ENCODE measurements at places on chromosomes 3 and 15. TPM values are rescaled to one million over a fixed set of nuclear protein-coding genes. Genes with fewer than 3 reads are reported as not detected.

- no peak overlapping the region for H3K4me3 ChIP-seq
- no peak overlapping the region for H3K27ac ChIP-seq
- no peaks in the 10 kb centered on the region for H3K27me3 ChIP-seq
- no peaks in the 10 kb centered on the region for H3K36me3 ChIP-seq
- no peaks in the 10 kb centered on the region for H3K4me1 ChIP-seq
These were observed 113.4 kb downstream of the ZNF280D start for GRCh38 chr15:56619887-56620286.

DNA sequence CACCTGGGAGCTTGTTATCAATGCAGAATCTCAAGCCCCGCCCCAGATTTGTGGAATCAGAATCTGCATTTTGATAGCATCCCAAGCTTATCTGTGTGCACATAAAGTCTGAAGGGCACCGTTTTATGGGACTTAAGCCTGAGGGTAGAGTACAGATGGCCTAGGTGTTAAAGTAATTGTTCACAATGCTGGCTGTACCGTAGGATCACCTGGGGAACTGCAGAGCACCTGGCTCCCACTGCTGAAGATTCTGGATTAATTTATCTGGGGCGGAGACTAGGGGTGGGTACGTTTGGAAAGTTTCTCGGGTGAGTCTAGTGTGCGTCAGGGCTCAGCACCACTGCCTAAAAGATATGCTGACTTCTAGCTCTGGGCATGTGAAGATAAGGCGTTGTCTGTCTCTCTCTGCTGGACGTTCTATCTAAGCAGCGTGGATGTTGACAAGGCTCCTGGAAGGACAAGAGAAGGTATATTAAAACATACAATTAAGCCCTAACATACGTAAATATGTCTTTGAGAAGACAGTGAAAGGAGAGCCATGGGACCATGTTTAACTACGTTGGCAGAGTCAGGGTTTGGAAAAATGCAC lies 63.2 kb upstream of the RASGRP1 start:
- H3K36me3 ChIP-seq = no peaks in the 10 kb centered on the region
- DNase-seq = no peak
- peaks cover 8% of the 10 kb centered on the region for H3K27me3 ChIP-seq
- H3K4me1 ChIP-seq = no peaks in the 10 kb centered on the region
- no peak overlapping the region for H3K27ac ChIP-seq

DNA sequence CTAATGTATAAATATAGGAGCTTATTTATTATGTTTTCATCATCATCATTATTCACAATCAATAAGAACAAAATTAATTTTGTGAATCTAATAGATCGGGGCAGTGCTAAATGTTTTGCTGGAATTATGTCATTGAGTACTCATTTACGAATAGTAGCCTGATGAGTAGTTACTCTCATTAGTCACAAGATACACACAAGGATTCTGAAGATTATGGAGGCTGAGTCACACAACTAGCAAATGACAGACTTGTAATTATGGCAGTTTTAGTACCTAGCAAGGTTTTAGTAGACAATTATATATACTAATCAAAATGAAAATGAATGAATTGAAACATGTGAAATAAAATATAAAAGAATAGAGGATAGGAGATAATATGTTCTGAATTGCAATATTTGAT lies 954.2 kb downstream of the CADM2 start:
- DNase-seq = no peak
- no peak overlapping the region for H3K27ac ChIP-seq
- H3K27me3 ChIP-seq = no peaks in the 10 kb centered on the region
- no peak overlapping the region for H3K4me3 ChIP-seq
- no peaks in the 10 kb centered on the region for H3K36me3 ChIP-seq

DNA sequence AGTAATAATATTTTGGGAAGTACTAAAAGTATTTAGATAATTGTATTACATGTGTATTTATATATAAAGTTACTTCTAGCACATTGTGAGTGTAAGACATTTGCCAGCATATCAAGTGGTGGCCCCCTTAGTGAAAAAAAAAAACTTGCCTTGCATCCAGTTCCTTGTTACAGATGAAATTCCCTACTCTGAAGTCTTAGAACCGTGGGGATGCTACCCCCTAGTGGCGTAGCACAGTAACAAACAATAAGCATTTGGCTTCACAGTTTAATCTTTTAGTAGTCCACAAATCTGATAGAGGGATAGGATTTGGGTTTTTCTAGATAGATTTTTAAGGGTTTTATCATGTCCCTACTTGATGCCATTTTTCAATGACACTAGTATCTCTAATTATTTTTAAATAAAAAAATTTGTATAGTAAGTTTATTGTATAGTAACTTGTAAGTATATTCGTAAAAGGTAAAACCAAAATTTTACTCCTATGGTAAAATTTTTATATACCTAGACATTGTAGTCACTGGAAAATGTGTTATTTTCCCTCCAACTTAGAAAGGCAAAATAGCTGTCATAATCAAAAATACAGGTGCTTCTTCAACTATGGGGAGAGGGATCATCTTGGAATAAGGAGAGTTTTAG lies 14.3 kb downstream of the SMC4 start:
- peaks cover 4% of the 10 kb centered on the region for H3K4me1 ChIP-seq
- no peak overlapping the region for H3K4me3 ChIP-seq
- peaks cover 74% of the 10 kb centered on the region for H3K36me3 ChIP-seq
- peak; percentile 64 for DNase-seq
- no peaks in the 10 kb centered on the region for H3K27me3 ChIP-seq

DNA sequence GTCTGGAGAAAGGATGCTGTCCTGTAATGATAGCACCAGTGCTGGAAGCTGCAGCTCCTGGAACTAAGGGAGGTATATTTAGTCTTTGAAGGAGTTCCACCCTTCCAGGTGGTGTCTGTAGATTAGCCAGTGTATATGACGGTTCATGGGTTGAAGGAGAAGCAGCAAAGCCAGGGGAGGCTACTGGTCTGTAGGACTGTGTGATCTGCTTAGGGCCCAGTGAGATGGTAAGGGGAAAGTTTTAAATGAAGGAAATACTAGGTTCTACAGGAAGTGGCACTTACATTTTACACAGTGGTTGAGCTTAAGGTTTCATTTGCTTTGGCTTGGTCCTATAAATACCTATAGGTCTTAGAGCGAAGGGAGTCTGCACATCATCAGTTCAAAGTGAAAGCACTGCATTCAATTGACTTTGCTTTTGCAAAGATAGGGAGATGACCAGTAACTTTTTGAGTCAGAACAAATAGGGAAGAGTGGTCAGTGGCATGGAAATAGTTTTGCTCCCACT lies 5.6 kb downstream of the SLC25A38 start:
- H3K36me3 ChIP-seq = peaks cover 32% of the 10 kb centered on the region
- H3K27me3 ChIP-seq = no peaks in the 10 kb centered on the region
- H3K27ac ChIP-seq = no peak overlapping the region
- H3K4me1 ChIP-seq = peaks cover 8% of the 10 kb centered on the region

SST gene
- polyA plus RNA-seq = not detected

GRCh38 chr3:48899273-48899672 lies 591 bp upstream of the SLC25A20 start:
- DNase-seq = no peak
- no peaks in the 10 kb centered on the region for H3K36me3 ChIP-seq
- peak overlapping the region; percentile 64 for H3K4me3 ChIP-seq
- 0 out of 2 replicates have a peak, but pooled peaks cover 7% of the 10 kb centered on the region for H3K4me1 ChIP-seq
- no peaks in the 10 kb centered on the region for H3K27me3 ChIP-seq

IL5RA gene
- polyA plus RNA-seq = not detected

- H3K36me3 ChIP-seq = peaks cover 4% of the 10 kb centered on the region
- H3K4me1 ChIP-seq = peaks cover 3% of the 10 kb centered on the region
- no peak overlapping the region for H3K4me3 ChIP-seq
- no peaks in the 10 kb centered on the region for H3K27me3 ChIP-seq
- DNase-seq = no peak
These were observed 38.6 kb upstream of the PLXNA1 start for GRCh38 chr3:126944089-126944965.

GRCh38 chr15:47987908-47988532 lies 132.8 kb upstream of the SLC24A5 start:
- no peaks in the 10 kb centered on the region for H3K36me3 ChIP-seq
- no peaks in the 10 kb centered on the region for H3K4me1 ChIP-seq
- H3K4me3 ChIP-seq = no peak overlapping the region
- H3K27me3 ChIP-seq = no peaks in the 10 kb centered on the region
- H3K27ac ChIP-seq = no peak overlapping the region

ZPLD1 gene
- not detected for polyA plus RNA-seq

ROPN1 gene
- polyA plus RNA-seq = not detected

- DNase-seq = no peak
- H3K4me3 ChIP-seq = no peak overlapping the region
- H3K4me1 ChIP-seq = no peaks in the 10 kb centered on the region
- H3K36me3 ChIP-seq = no peaks in the 10 kb centered on the region
- no peaks in the 10 kb centered on the region for H3K27me3 ChIP-seq
These were observed 371.4 kb downstream of the SOX2 start for GRCh38 chr3:182083112-182083511.

DNA sequence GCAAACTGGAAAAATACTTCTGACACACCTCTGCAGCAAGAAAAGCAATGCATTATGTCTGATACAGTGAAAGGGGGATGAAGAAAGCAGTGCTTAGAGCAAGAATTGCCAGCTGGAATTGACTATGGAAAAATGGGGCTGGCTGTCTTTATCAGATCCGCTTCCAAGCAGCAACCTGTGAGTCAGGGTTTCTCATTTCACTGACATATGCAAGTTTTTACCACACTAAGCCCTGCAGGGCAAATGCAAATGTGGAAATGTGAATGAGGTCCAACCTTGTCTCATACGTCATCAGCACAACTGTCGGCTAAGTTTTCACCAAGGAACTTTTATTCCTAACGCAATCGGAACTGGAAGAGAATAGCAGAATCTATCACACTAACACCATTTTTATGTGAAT lies 172.5 kb upstream of the GADL1 start:
- H3K36me3 ChIP-seq = no peaks in the 10 kb centered on the region
- no peak overlapping the region for H3K27ac ChIP-seq
- DNase-seq = peak; percentile 4
- no peak overlapping the region for H3K4me3 ChIP-seq
- H3K27me3 ChIP-seq = no peaks in the 10 kb centered on the region

DNA sequence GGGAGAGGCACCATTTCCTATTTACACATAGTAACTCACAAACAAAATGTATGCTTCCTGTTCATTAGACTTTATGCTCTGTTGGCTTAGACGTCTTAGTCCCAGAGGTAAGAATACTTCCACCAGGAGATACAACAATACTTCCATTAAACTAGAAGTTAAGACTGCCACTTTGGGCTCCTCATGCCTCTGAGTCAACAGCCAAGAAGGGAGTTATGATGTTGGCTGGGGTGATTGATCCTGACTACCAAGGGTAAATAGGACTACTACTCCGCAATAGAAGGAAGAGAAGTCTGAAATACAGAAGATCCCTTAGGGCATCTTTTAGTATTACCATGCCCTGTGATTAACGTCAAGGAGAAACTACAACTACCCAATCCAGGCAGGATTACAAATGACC lies 43.5 kb upstream of the ABI3BP start:
- no peak overlapping the region for H3K4me3 ChIP-seq
- H3K27me3 ChIP-seq = no peaks in the 10 kb centered on the region
- H3K27ac ChIP-seq = peak overlapping the region; percentile 92
- no peak for DNase-seq
- H3K4me1 ChIP-seq = peaks cover 15% of the 10 kb centered on the region

GRCh38 chr15:82625136-82625535 lies 22.0 kb downstream of the CPEB1 start:
- no peak overlapping the region for H3K4me3 ChIP-seq
- H3K27ac ChIP-seq = no peak overlapping the region
- no peaks in the 10 kb centered on the region for H3K36me3 ChIP-seq
- no peak for DNase-seq

Data from SK-N-SH (cell line).